ENCODE measurements at places on chromosomes 5 and 9.

GRCh38 chr9:84573083-84573482 lies 96.4 kb upstream of the NTRK2 start:
- no peak for DNase-seq

GRCh38 chr5:154535535-154535934 lies 57.5 kb upstream of the HAND1 start:
- DNase-seq, result no peak

DNA sequence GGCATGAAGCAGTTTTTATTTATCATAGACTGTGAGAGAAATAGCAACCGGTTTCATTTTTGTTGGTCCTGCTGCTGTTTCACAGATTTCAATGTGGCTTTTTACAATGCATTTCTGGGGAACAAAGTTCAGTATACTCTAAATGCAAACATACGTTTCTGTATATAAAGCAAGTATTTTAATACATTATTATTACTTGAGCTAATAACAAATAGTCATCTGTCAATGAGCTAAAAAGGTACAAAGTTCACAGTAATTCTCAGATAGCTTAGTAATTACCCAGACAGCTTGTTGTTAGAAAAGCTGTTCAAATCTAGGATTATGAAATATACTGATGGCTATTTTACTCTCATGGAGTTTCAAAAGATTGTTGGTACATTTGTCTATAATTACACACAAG lies 50.8 kb downstream of the PBX3 start:
- no peak for DNase-seq

GRCh38 chr5:122702524-122702875 lies 72.4 kb upstream of the SNX2 start:
- DNase-seq, result no peak

GRCh38 chr5:23721336-23721735 lies 213.9 kb downstream of the PRDM9 start:
- no peak for DNase-seq

DNA sequence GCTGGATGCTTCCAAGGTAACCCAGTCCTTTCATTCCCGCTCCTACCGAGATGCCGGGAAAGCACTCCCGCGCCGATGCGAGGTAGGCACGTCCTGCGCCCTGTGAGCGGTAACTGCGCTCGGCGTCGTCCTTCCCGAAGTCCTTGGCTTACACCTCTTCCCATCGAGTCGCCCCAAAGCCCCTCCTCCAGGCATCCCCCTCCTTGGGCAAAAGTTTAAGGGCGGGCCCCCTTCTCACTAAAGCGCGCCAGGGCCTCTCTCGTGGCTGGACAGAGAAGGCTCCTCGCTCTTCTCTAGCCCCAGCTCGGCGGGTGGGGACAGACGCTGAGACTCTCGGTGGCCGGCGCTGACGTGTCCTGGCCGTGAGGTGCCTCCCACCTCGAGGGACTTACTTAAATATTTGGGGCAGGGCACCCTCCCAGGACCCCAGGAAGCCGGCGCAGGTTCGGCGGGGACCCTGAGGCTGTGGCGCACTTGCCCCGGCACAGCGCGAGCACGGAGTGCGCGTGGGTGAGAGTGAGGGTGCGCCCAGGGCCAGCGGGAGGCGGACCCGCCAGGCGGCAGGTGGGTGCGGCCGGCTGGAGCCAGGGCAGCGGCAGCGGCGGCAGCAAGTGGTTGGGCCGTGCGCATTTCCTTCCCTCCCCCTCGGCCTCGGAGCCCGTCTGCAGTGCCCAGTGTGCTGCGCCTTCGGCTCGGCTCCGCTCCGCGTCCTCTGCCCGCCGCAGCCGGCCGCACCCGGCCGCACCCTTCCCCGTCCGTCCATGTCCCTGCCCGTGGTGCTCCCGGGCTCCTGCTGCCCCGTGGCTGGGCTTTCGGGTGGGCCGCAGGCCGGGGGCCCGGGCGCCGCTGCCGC lies at the start of gene ENTREP1:
Gene ENTREP1, plus strand, starts transcription at position 667 of the 853 bp plus-strand sequence. Its CDS starts 95 bp downstream, at position 762.
- peak; percentile 5 for DNase-seq

GRCh38 chr5:128778474-128778873 lies 186.8 kb upstream of the SLC27A6 start:
- DNase-seq, result no peak

- DNase-seq, result no peak
Observed at GRCh38 chr5:82523633-82524032, 245.5 kb upstream of the RPS23 start.

- DNase-seq, result no peak
Observed at GRCh38 chr5:78606241-78606640, 42.3 kb downstream of the LHFPL2 start.

DNA sequence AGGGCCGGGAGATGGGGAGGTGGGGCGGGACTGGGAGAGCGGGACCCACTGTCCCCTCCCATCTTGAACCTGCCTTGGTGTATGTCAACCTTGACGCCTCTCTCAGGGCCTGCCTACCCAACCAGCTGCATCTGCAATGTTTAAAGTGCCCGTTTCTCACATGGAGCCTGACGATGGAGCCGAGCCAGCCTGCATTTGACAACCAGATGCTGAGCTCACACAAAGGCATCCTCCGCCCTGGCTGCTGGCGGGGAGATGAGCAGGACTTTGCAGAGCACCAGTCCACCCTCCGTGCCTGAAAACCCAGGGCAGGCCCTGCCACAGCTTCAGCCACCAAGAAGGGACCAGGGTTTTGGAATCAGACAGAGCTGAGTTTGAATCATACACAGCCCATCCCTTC lies 141.1 kb upstream of the SMIM23 start:
- DNase-seq, result no peak

DNA sequence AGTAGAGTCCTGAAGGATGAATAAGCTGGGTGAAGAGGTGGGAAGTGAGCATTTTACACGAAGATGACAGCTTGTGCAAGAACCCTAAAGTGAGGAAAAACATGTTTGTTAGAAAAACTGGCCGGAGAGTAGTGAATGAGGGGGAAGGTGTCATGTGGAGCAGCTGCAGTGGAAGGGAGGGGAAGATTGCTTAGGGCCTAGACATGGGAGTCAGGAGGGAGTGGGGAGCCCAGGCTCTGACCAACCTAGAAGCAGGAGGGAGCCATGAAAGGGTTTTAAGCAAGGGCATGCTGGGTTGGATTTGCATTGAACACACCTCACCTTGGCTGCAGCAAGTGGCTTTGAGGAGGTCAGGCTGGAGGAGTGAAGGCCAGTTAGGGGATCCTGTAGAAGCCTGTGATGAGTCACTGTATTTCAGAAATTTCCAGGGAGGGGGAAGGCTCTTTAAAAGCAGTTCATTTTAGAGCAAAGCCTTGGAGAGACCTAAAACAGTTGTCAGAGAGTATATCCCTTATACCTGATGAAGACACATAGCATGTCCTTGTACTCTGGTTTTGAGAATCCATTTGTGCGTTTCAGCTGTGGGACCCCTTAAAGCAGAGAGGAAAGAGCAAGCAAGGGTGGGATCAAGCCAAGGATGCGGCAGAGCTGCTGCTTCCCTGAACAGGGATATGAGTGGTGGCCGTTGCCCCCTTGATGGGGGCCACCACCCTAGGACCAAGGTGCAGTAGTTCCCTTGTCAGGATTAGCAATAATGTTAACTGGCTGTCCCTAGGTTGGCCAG lies 45.4 kb downstream of the ANGPTL2 start:
- no peak for DNase-seq

- DNase-seq, result no peak
Observed at GRCh38 chr5:176360894-176361436, 599 bp downstream of the KIAA1191 start.

- DNase-seq, result no peak
Observed at GRCh38 chr9:17600962-17601593, 22.2 kb downstream of the SH3GL2 start.

- no peak for DNase-seq
Observed at GRCh38 chr9:100306283-100306682, 46.5 kb downstream of the TEX10 start.

- no peak for DNase-seq
Observed at GRCh38 chr9:5511476-5511875, 1.1 kb downstream of the PDCD1LG2 start.

DNA sequence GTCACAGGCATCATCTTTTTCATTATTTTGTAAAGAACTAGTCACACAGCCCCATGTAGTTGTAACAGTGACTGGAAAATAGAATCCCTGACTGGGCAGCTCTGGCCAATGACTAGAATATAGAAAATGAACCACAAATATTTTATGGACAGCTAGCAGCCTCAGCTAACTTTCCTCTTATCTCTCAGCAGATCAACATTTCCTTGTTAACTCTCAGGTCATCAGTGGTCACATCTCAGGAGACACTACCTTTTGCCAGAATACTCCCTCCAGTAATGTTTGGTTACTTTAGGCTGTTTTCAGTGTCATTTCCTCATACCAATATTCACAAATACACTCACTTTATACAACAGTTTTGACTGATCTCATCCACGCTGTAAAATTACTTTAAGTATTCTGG lies 43.9 kb downstream of the FAM169A start:
- no peak for DNase-seq

DNA sequence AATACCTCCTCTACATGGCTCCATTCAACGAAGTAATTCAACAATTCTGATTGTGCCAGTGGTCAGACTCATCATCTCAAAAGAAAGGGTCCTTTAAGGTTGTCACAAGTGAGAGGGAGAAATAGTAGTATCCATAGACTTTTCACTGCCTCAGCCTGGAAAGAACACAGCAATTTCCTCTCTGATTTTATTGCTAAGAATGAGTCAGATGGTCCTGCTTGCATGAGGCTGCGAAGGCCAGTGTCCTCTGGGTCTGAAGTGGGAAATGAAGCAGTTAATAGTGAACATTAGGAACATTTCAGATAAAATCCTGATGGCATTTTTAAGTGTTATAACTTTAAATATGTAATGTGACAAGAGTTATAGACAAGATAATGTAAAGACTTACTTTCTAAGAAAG lies 979.0 kb downstream of the EFNA5 start:
- DNase-seq, result no peak

DNA sequence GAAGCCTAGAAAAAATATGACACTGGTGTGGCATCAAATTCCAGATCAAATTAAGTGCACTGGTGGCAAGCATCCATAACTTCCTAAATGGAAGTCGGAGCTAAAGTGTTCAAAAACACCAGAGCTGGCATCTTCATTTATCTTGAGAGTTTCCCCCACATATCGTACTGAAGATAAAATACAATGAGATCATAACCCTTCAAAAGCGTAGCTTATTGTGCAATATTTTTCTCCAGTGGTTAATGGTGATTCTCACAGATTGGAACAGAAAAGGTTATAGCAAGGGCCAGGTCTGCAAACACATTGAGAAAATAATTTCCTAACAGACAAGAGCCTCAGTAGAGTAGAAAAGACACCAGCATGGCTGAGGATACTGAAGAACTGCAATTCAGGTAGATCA lies 147.6 kb downstream of the SEMA5A start:
- DNase-seq, result no peak

DNA sequence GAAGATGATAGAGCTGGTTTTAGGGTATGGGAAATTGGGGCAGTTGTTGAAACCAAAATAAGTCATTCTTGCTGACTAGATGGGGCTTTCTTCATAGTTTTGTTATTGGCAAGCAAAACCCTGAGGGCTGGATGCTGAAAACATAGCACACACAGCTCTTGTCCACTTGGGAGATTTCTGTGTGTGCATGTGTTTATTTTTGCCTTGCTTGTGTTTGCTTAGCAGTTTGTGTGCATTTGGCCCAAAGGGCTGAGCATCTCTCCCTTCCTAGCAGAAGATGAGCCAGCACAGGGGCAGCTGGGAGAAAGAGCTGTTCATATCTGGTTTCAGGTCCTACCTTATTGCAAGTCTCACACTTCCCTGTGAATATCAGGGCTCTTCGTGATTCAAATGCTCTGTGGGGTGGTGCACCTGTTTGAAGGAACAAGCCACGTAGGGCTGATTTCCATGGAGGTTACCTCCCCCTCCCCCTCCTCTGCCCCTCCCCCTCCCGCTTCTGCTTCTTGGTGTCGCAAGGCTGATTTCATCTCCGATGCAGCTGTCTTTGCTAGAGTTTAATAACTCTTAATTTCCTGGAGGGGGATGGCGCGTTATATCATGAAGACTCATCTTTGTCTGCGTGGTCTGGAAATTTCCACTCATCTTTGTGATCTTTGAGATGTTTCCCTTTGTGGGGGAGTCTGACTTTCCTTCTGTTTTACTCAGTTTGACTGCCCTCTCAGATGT lies 296.5 kb downstream of the ARHGAP26 start:
- DNase-seq, result peak; percentile 33

DNA sequence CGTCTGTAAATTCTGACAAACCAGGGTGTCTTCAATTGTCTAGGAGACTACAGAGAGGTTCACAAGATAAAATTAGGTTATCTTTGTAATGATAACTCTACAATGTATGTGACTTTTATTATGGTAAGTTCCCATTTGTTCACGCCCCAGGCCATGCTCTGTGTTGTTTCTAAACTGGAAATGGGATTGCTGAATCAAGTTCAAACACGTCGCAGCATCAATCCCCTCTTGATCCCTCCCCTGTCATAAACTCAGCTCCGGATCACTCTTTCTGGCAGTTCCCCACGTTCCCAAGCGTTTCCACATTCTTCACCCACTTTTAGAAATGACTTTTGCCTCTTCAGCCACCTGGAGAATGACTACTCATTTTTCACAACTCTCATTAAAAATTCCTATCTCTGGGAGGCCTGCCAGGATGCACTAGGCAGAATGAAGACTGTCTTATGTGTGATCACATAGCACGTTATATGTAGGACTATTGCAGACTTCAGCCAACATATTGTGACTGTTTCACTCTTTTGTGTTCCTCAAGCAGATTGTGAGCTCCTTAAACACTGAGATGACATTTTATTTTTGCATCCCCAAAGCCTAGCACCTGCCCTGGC lies 1124.2 kb upstream of the WWC1 start:
- no peak for DNase-seq

DNA sequence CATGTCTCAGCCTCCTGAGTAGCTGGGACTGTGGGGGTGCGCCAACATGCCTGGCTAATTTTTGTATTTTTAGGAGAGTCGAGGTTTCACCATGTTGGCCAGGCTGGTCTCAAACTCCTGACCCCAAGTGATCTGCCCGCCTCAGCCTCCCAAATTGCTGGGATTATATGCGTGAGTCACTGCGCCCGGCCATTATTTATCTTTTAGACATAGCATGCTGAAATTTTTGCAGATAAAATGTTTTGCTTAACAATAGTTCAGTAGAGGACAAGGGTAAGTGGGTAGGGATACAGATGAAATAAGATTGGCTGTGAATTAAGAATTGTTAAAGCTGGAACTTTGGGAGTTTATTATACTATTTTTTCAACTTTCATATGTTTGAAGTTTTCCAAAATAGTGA lies 150.8 kb upstream of the GRHPR start:
- DNase-seq, result no peak

DNA sequence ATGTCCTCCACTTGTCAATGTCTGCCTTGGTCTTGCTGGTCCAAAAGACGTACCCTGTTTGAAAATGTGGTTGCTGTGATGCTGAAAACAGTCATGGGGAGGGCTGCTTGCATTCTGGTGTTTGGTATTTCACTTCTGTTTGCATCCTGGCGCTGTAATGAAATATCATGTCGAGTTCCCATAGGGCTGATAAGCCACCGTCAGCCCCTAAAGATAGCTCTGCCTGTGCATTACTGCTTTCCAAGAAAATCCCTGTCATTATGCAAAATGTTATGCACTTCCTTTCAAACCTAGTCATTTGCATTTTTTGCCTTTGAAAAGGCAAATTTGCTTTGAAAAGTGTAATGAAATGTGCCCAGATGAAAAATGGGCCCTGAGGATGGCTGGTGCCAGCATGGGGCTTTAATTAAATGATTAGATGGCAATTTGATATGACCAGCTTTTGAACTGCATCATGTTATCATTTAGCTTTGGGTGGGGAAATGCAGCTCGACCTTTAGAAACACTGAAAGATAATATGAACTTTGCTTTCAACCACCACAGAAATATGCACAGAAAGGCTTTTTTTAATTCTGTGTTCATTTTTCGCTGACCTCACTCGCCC lies 374.4 kb upstream of the SGCD start:
- DNase-seq, result no peak
